H4 (cell line): ENCODE measurements at places on chromosomes 4 and X. TPM values are rescaled to one million over a fixed set of nuclear protein-coding genes. Genes with fewer than 3 reads are reported as not detected.

MAGEA1 gene
- total RNA-seq = 153 and 209 TPM in 2 replicates

ADRA2C gene
- 1.7 TPM in 2 replicates for total RNA-seq

FUNDC2 gene
- 61.2 and 73.0 TPM in 2 replicates for total RNA-seq

MFAP3L gene
- 3.6 and 4.3 TPM in 2 replicates for total RNA-seq

SULT1E1 gene
- 1.6 and 3.1 TPM in 2 replicates for total RNA-seq

IL2RG gene
- total RNA-seq = not detected in 2 replicates

XK gene
- 1.6 and 2.3 TPM in 2 replicates for total RNA-seq

GAGE12F gene
- total RNA-seq = 0.35 TPM in 1 of 2 replicates, not detected in the other

PNMA5 gene
- not detected in 2 replicates for total RNA-seq

SPATA4 gene
- total RNA-seq = not detected in 2 replicates

SUPT20HL2 gene
- not detected in 2 replicates for total RNA-seq

POLN gene
- 1.0 and 1.8 TPM in 2 replicates for total RNA-seq

SPANXD gene
- total RNA-seq = 65.9 and 74.7 TPM in 2 replicates

HSFX1 gene
- total RNA-seq = not detected in 2 replicates

UGT2B15 gene
- not detected in 2 replicates for total RNA-seq
